ENCODE measurements at places on chromosomes 4 and X.

GRCh38 chr4:78889955-78890354 is 49.3 kb downstream of the PAQR3 start:
- no peak for DNase-seq

- no peak for DNase-seq
Measured at GRCh38 chr4:145709843-145710242, 29.9 kb downstream of the C4orf51 start.

DNA sequence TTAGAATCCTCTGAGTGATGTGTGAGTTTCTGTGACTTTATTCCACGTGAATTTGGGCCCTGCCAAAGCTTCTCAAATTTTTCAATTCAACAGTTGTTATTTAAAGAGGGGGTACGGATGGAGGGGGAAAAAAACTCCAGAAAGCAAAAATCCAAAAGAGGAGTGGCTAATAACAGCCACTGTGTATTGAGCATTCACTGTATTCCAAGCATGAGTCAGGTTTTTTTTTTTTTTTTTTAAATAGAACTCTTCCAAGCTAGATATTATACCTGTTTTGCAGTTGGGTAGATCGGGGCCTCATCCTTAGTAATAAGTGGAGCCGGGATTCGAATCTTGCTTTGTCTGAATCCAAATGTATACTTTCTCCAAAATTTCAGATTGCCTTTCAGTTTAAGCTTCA is 6.4 kb upstream of the RHOH start:
- no peak for DNase-seq

DNA sequence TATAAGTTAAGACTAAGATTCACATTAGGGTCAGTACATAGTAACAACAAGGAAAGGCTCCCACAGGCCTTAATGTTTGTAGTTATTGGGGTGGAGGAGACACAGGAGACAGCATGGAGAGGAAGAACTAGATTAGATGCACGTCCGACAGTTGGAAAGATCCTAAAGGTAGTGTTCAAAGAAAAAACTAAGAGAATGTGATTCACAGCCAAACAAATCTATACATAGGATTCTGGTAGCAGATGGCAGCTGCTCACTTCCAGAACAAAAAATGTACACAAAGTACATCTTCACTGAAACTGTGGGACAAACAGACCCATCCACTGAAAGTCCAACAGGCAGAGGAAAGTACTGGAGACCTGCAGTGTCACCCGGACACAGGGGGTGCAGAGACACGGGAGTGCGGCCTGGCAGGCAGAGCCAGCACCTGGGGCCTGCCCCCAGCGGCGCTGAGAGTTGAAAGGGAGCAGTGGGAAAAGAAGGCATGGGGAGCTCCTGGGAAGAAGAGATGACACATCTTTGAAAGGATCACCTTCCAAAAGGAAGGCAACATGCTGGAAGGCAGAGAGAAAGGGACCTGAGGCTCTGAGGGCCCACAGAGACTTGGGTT is 40.0 kb downstream of the NELFA start:
- DNase-seq, result no peak

DNA sequence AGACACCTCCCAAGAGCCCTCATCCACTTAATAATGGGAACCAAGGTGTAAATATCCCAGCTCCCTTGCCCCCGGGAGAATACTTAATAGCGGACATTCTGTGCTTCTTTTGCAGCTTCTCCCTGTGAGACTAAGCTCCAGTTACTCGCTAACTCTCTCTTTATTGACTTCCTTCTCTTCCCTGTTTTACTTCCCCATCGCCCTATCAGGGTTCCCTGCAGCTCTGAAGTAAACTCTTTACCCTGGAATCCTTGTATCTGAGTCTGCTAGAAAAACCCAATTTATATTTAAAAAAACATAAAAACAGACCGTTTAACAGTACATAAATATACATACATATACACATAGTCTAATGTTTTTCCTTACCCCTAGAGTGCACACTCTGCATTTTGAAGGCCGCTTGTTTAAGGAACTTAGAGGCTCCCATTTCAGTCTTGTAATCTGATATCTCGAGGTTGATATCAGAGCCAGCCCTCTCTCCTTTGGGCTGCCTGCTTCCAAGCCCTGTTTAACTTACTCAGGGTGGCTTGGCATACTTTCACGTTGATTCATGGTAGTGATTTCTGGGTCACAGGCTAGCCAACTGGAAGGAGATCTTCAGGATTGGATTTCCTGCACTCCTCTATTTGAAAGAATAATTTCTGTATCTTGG is 177.4 kb upstream of the SCML1 start:
- no peak for DNase-seq

DNA sequence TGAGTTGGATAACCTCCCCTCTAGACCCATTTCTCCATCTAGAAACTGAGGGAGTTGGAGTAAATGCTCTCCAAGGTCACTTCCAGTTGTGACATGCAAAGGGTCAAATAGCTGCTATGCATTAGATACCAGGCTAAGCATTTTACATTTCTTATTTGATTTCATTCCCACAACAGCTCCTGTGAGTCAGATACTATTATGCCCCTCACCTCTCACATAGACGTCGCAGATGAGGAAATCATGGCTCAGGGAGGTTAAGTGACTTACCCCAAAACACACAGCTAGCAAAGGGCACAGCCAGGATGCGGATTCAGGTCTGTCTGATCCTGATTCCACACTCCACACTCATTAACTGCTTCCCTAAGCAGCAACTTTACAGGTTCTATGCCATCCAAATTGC is 57.7 kb downstream of the PRPS1 start:
- DNase-seq, result no peak

DNA sequence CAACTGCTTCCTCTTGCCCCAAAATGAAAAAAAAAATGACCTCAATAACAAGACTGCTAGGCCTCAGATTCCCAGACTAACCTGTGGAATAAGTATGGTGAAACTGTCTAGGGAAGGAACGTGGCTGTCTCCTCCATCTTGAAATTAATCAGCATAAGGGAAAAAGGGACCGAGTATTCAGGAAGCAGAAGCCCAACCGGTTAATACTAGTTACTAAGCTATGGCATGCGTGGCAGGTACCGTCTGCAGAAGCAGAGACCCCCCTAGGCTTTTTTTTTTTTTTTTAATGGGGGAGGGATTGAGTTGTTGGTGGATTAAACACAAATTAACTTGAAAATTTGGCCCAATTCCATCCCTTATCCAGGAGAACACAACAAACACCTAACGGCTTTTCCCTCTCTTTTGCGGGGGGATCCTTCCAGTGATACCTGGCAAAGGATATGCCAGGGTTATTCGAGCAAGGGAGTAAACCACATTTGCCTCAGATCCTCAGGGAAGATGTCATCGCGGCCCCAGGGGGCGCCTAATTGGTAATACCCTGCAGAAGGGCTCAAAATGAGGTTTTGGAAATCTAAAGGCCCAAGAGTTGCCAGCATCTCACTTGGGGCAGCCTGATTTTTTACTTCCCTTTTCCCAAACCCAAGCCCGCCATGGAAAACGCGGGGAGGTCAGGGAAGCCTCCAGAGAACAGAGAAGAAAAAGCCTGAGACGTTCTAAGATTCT is 893 bp downstream of the RLIM start:
- DNase-seq, result no peak

- no peak for DNase-seq
Measured at GRCh38 chr4:36709991-36710390, 428.6 kb downstream of the DTHD1 start.

DNA sequence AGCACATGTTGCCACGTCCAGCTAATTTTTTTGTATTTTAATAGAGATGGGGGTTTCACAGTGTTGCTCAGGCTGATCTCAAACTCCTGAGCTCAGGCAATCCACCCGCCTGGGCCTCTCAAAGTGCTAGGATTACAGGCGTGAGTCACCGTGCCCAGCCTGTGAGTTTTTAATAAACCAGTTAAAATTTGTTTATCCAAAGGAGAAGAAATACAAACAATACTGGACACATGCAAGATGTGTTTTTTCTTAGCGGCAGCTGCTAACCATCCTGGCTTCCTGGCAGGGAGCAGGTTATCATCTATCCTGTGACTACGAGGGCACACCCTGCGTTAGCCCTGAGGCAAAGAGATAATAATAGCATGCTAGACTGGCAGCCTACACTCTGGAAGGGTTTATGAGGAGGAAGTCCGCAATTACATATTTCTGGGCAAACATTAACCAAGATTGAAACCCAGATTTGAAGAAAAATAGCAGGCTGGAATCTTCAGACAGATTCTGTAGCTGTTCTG is 191.4 kb downstream of the SPRY1 start:
- DNase-seq, result no peak

DNA sequence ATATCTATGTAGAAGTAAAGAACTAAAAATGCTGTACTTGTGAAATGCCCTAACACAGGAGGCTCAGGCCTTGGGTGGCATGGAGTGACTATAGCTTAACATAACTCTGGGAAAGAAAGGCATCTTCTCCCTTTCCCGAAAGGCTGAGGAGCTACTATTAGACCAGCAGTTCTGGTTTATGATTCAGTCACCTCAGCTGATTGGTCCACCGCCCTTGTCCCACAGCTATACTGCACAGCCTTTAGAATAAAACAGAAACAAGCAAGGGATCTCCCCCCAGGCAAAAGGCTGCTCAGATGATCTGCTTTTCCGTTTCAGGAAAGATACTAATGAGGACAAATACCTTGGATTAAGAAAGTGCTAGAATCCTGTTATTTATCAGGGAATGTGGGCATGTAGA is 171.3 kb downstream of the SNCA start:
- DNase-seq, result no peak

DNA sequence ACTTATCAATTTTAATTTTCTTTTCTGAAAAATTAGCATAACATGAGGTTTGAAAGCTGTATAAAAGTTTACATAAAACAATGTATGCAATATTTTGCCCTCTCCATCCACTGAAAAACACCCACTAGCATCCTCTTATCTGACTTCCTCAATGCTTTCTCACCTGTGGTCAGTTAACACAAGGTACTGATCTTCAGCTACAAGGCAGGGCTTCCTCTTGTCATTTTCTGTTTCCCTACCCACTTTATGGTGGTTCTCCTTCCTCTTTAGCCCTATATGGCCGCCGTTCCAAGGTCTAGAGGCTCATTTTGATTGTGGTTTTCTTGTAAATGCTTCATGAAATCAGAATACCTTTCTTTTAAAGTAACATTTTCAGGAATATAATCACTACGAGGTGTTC is 618.6 kb upstream of the CPEB2 start:
- no peak for DNase-seq

- no peak for DNase-seq
Measured at GRCh38 chrX:150833454-150834056, 64.9 kb downstream of the CD99L2 start.

DNA sequence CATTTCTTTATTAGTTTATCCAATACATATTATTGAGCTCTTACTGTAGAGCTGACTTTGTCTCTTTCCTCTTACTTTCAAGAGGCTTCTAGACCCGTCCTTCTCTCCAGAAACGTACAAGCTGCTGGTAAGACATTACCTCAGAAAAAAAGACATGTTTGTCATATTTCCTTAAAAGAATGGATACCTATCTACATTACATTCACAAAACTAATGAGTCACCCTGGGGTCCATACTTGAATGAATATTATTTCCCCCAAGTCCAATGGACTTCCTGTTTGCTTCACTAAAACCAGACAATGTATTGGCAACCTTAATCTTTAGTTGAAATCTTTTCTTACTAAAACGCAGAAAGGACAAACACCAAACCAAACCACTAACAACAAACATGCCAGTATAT is 176.5 kb upstream of the CLNK start:
- DNase-seq, result no peak

GRCh38 chrX:100944601-100945000 is 15.9 kb upstream of the XKRX start:
- no peak for DNase-seq

DNA sequence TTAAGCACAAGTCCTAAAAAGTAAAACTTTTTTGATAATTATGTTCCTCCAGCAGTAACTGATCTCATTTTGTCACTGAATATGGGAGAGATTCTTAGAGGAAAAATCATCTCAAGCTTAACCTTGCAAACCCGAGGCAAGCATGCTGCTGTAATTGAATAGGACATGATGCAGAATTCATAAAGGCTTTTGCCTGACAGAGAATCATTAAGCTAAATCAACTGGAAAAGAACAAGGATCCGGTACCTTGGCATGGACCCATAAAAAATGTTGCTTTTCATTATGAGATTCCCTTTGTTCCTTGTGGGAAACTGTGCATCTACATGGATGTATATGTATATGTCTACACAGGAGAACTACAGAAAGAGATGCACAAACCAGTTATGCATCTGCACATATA is 149.1 kb downstream of the PAPSS1 start:
- no peak for DNase-seq

DNA sequence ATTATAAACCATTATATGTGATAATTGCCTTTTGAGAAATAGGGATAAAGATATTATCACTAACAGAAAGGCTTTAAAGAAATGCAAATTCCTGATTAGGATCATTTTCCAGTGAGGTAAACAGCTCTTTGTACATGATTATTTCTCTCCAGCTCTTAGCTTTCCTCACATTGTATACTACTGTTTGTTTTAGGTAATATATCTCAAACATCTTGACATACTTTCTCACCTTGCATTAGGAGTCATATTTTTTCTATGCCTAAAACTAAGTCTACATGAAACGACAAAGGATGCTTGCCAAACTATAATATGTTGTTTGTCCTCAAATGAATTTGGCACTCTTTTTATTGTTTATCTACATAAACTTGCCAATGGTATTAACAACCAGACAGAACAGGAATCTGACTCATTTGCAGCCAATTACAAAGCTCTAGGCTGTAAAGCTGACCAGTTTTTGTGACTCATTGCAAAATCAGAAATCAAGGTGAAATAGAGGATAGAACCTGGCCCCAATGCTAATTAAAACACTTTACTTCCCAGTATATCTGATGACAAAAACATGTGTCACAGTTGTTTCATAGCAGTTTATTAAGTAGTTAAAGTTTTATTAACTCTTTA is 107.0 kb downstream of the IQCM start:
- DNase-seq, result no peak

- DNase-seq, result no peak
Measured at GRCh38 chrX:21975812-21976211, 35.3 kb downstream of the SMS start.

DNA sequence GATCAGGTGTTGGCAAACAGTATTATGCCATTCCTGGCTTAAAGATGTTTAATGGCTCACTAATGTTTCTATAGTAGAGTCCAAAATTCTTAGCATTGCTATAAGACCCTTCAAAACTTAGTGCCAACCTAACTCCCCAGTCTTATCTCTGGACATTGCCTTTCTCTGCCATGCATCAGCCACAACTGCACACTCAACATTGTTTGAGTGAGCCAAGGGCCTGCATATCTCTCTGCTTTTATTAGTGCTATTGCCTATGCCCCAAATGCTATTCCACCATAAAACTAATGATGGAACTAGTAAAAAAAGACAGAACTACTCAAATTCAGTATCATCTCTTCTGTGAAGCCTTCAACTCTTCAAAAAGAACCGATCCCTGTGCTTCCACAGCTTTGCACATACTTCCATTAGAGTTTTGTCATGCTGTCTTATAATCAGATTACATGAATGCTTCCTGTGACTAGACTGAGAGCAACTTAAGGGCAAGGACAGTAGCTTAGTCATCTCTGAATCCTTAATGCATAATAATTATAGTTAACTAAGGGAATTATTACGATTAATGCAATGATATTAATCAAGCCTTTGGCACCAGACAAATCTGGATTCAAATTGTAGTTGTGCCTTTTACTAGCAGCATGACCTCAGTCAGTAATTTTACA is 53.7 kb downstream of the CHM start:
- no peak for DNase-seq
